Ovary (tissue), 10 donors: ENCODE measurements at places on chromosomes 7 and 10.

DNA sequence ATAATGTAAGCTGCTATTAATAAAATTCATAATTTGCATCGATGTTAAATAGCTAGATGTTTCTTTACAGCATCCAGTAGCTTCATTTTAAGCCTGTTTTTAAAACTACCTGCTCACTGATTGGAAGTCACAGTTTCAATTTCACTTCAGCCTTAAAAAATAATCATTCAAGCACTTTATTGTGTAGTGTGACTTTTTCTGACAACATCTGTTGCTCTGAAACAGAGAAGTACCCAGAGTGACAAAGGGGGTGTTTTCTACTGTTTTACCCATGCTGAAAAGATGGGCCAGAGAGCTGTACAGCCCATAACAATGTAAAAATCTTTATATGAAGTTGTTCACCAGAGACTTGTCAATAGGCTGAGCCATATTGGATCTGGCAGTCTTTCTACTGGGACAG lies 437.2 kb downstream of the MDFIC start:
- DNase-seq: no peak

DNA sequence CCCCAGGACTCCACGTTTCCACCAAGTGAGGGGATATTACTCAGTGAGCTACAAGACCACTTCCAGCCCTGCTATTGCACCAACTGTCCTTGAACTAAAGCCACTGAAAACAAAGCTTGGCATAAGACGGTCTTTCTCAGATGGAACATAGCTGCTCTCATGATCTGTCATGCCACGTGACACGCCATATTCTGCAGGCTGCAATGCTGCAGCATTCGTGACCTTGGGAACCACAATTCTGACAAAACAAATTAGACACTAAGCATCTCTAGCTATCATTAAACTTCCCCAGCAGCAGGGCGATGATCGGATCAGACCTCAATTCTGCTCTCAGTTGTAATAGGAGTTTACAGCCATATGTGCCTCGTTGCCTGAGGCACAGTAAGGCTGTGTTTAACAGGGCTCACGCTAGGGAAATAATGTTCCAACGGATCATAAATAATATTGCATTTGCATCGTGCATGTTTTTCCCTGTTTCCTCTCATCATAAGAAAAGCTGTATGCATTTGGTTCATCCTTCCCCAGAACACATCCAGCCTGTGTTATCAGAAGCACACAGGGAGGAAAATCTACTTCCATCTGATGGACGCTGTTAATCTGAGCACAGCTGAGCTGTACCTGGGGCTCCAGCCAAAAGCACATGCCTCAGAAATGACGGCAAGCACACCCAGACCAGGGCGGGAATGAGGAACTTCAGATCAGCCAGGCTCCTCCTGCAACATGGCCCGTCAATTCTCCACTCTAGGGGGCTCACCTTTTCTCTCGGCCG lies 38.6 kb upstream of the CNPY1 start:
- DNase-seq: no peak

DNA sequence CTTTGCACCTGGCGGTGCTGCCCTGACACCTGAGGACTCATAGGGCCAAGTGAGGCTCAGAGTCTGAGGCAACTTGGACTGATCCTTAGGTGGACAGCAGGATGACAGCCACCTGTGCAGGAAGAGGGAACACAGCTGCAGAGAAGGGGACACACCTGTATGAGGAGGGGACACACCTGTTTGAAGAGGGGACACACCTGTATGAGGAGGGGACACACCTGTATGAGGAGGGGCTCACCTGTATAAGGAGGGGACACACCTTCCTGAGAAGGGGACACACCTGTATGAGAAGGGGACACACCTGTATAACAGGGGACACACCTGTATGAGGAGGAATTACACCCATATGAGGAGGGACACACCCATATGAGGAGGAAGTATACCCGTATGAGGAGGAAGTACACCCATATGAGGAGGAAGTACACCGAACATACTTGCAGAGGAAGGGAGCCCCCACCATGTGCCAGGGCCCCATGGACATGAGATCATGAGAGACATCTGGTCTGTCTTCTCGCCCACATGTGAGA lies 285.9 kb downstream of the ADARB2 start:
- DNase-seq: no peak

GRCh38 chr10:101609481-101609880 lies 21.4 kb downstream of the DPCD start:
- DNase-seq: no peak

- DNase-seq: no peak
Measured at GRCh38 chr7:29593459-29593858, 29.8 kb downstream of the PRR15 start.

- DNase-seq: no peak
Measured at GRCh38 chr10:112538168-112538567, 91.2 kb downstream of the VTI1A start.

- DNase-seq: no peak
Measured at GRCh38 chr10:29791773-29792172, 157.0 kb upstream of the SVIL start.

GRCh38 chr7:22885797-22886261 lies 63.2 kb upstream of the TOMM7 start:
- no peak for DNase-seq

DNA sequence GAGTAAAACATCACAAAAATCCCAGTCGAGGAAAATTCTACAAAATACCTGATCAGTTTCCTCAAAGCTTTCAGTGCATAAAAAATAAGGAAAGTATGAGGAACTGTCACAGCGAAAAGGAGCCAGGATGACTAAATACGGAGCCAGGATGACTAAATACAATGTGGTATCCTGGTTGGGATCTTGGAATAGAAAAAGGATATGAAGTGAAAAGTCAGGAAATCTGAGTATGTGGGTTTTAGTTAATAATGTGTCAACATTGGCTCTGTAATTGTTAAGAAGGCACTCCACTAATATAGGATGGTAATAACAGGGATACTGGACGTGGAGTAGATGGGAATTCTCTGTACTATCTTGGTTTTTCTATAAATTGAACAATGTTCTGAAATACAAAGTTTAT lies 175.5 kb downstream of the SUGCT start:
- no peak for DNase-seq

DNA sequence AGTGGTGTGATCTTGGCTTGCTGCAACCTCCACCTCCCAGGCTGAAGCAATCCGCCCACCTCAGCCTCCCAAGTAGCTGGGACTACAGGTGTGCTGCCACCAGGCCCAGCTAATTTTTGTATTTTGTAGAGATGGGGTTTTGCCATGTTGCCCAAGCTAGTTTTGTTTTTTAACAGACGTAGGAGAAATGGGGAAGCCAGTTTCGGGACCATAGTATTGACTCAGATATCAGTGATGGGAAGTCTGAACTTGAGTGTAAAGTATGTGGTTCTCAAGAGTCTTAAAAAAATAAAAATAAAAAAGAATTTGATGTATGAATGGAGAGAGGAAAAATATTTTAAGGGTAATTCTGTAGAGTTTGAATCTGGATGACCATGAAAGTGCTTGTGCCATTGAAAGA lies 34.2 kb downstream of the SP4 start:
- no peak for DNase-seq

- DNase-seq: no peak
Measured at GRCh38 chr10:109889867-109890266, 33.4 kb downstream of the XPNPEP1 start.

GRCh38 chr7:69510114-69510513 lies 88.2 kb upstream of the AUTS2 start:
- DNase-seq: no peak
